AG09319 (cell line): ENCODE measurements at places on chromosomes 2 and 18.
A peak's percentile ranks its signal among the peaks of the same experiment; 100 is the strongest.

- DNase-seq = no peak
These were observed 151.1 kb upstream of the TWIST2 start for GRCh38 chr2:238696786-238697185.

- DNase-seq = no peak
These were observed 61.4 kb upstream of the LGALSL start for GRCh38 chr2:64392529-64392928.

DNA sequence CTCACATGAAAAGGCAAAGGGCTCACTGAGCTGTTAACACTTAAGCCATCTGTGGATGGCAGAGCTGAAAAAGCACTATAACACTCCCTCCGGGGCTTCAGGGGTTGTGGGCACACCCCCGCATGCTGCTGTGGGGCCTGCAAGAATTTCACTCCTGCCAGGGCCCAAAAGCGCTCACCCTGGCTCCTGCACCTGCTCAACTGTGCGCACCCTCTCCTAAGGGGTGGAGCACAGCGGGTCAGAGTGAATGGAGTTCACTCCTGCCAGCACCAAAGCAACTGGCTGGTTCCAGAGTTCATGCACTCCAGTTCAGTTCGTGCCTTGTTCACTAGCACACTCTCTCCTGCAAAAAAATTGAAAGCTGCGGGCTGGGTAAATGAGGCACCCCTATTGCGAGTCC is 814.2 kb upstream of the SLC39A10 start:
- DNase-seq = no peak

- no peak for DNase-seq
These were observed 22.2 kb downstream of the GALR1 start for GRCh38 chr18:77271576-77272481.

GRCh38 chr18:78192054-78192453 is 787.6 kb upstream of the SALL3 start:
- no peak for DNase-seq

- DNase-seq = no peak
These were observed 8.5 kb downstream of the IRS1 start for GRCh38 chr2:226791056-226791486.

DNA sequence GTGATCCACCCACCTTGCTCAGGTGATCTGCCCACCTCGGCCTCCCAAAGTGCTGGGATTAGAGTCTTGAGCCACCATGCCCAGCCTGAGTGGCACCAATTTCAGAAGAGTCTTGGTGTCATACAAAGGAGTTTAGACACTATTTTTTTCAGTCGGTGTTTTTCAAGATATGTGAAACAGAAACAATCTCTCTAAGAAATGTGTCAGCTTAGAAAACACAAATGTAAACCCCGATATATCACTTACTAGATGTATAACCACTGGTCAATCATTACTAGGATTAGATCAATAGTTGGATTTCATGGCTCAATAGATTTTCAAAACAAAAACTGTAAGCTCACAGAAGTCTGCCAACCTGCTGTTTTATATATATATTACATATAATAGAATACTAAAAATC is 67.2 kb upstream of the FRZB start:
- DNase-seq = no peak

DNA sequence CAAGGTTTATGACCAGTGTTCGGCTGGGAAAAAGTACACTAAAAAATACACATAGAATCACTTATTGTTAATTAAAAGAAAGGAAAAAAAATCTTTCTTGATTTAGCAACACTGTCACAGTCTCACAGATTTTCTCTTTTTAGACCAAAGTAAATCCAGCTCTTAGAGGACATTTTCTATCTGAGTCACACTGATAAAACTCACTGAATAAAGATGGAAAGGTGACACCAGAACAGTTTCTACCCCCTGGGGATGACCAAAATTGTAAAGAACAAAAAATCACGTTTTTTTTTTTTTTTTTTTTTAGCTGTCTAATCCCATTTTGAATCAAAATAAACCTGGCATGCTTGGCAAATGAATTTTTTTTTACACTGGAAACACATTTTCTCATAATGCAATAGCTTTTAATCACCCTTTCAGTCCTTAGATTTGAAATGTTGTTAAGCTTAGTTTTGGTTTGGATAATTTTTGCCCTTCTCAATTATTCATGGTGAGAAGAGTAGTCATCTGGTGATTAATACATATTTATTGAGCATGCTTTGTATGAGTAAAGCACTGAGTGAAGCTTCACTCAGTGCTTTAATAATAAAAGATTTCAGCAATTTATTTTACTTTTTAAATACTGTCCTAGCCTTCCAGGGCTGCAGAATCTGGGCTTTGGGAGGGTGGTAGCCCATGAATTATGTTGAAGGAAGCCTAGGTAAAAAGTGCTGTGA is 886.3 kb downstream of the SLC4A3 start:
- DNase-seq = no peak

GRCh38 chr2:106094131-106094841 is 99.8 kb downstream of the UXS1 start:
- DNase-seq = no peak

- no peak for DNase-seq
These were observed 262.7 kb downstream of the HAUS1 start for GRCh38 chr18:46366751-46367376.

DNA sequence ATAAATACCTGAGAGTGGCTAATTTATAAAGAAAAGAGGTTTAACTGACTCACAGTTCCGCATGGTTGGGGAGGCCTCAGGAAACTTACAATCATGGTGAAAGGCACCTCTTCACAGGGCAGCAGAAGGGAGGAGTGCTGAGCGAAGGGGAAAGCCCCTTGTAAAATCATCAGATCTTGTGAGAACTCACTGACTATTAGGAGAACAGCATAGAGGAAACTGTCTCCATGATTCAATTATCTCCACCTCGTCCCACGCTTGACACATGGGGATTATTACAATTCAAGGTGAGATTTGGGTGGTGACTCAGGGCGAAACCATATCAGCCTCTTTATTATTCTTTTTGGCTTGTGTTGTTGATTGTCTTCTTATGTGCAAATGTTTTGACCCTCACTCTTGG is 76.2 kb downstream of the WDR7 start:
- DNase-seq = no peak

DNA sequence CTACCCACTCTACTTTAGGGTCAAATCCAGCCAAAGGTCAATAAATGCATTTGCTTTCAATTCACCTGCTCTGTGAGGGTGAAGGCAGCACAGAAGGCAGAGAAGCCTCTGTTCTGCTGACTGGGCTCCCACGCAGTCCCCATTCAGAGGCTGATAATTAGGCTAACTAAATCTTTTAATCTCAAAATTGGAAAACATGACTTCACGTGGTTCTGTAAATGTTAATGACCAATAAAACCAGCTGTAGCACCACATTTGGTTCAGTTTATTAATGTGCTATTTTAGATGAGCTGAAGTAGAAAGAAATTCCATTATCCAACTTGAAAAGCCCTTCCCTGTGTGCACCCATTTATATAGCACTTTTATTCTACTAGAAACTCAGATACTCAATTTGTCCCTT is 310.6 kb downstream of the C1D start:
- DNase-seq = no peak

DNA sequence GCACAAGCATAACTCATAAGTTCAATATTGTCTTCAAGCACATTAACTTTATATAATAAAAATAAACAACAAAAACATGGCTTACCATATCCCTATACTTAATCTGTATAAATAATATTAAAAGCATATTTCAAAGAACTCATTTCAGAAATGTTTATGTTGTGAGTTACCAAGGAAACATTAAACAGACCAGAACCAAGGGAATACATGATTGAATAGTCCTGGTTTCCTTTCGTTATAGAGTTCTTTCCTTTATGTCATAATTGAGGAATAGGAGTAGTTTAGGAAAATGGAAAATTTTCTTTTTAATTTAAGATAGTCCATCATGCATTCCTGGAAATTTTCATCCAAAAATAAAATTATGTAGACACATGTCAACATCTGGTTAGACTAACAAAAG is 343.0 kb downstream of the ERBB4 start:
- DNase-seq = no peak

GRCh38 chr2:100224988-100225710 is 82.8 kb upstream of the AFF3 start:
- DNase-seq = no peak

DNA sequence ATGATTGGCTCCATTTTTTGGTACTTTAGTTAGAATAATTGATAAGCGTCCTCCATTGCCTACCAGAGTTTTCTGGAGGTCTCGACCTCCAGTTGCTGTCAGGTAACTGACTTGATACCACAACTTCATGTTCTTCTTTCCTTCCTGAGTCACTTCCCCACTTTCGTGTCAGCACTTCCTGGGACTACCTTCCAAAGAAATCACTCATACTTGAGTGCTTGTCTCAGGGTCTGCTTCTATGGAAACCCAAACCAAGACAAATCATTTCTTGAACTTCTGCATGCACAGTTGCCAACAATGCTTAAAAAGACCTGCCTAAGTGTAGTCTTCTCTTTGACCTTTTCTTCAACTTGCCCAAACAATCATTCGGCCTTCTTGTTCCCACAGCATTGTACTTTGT is 210.3 kb upstream of the ETAA1 start:
- no peak for DNase-seq

DNA sequence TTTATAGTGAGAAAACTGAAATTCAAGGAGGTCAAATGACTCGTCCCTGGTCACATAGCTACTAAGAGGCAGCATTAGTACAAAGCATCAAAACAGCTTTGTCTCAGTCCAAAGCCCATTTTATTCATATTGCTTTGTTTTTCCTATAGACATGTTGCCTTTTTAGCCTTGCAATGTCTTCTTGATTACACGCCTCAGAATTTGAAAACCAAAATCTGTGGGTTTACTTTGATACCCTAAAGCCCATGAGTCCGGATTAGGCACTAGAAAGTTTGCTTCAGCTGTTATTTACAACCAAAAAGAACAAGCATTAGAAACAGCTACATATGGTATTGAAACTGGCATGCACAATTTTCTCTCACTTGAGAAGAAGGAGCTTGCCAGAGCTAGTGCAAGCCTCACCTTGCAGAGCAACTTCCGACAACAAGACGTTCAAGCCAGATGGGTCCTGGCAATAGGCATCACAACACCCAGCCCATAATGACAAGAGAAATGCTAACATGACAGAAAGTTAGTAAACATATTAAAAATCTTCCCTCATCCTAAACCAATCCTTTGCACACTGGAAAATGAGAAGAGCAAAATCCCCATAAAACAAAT is 276.8 kb downstream of the RIT2 start:
- no peak for DNase-seq

- no peak for DNase-seq
These were observed 289.3 kb downstream of the FSIP2 start for GRCh38 chr2:186027922-186028321.

GRCh38 chr18:77106331-77106730 is 26.3 kb downstream of the MBP start:
- no peak for DNase-seq

- DNase-seq = no peak
These were observed 568 bp downstream of the ARL5A start for GRCh38 chr2:151827564-151828142.

GRCh38 chr2:72982781-72983499 is 65.6 kb downstream of the EMX1 start:
- no peak for DNase-seq

DNA sequence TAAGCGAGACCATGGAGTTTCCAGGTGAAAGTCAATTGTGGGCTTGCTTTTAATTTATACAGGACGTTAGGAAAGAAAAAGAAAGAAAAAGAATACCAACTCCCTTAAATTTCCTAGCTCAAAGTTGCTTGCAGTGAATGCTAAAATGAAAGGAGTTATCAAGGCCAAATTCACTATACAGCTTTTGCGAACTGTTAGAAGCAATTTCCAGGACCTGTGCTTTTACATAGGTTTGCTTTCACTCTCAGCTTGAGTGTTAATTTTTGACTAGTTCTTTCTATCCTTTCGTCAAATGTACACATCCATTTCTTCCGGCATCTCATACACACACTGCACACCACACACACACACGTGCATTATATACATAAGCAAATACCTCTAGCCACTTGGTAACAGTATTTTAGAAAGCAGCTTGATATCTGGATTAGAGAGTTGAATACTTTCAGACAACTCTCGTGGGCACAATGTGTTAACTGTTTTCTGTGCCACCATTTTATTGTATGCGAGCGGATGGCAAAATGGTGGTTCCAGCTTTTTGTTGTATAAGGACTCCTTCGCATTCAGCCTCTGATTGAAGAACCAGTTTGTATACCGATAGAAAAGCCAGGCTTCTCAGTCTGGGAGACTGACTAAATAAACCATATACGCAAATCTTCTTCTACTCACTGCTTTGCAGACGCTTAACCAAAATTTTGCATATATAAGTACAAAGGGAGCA is 381.8 kb downstream of the MTX2 start:
- DNase-seq = no peak

GRCh38 chr2:152465541-152465940 is 130.6 kb downstream of the FMNL2 start:
- DNase-seq = no peak

GRCh38 chr2:105545730-105546627 is 147.1 kb upstream of the FHL2 start:
- peak; percentile 29 for DNase-seq

DNA sequence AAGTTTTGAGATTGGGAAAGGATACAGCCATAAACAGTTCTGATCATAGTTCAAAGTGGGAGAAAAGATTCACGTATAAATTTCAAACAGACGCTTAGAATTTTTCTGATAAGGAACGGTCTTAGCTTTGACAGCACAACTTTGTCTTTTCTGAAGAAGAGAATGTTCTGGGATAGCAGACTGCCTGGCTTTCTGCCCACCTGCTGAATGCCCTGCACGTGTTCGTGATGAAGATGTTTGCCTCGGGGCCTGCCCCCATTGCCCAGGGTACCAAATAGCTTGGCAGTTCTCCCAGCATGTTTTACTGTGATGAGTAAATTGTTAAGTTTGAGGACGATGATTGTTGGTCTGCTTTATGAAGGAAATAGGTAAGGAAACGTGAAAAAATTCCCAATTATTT is 4.6 kb downstream of the MRPL33 start:
- no peak for DNase-seq

- DNase-seq = no peak
These were observed 47.2 kb downstream of the SLC14A2 start for GRCh38 chr18:45662468-45662867.

- no peak for DNase-seq
These were observed 52.9 kb downstream of the HNRNPLL start for GRCh38 chr2:38549851-38550250.

GRCh38 chr2:146986161-146986560 is 858.7 kb upstream of the ACVR2A start:
- no peak for DNase-seq

DNA sequence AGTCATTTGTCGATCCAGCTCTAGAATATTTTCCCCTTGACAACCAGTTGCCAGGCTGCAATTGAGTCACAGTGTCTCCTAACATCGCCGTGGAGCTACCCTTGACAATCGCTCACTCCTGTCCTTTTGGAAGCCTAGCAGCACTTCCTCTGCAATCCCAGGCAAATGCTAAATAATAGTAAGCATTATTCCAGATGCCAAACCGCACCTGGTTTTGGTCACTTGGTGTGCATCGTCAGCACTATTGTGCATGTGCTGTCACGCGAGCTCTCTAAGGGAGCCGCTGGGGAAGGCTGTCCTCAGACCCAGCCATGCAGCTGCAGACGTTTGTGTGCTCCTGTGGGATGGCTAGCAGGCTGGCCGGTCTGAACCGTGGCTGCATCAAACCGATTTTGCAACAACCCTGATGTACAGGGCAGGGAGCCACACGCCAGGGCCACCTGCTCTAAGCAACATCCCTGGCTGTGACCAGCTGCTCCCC is 549.5 kb upstream of the ID2 start:
- no peak for DNase-seq

- DNase-seq = no peak
These were observed 149.8 kb downstream of the AGPS start for GRCh38 chr2:177542396-177542795.

- no peak for DNase-seq
These were observed 68.3 kb upstream of the ZNF397 start for GRCh38 chr18:35172451-35173035.
